ENCODE measurements at places on chromosomes 1 and 21. TPM values are rescaled to one million over a fixed set of nuclear protein-coding genes. Genes with fewer than 3 reads are reported as not detected.

- H3K4me3 ChIP-seq: no peak overlapping the region
- H3K4me1 ChIP-seq: no peaks in the 10 kb centered on the region
- H3K27ac ChIP-seq: no peak overlapping the region
- DNase-seq: no peak
Observed at GRCh38 chr1:205661429-205662134, 18.7 kb downstream of the SLC45A3 start.

GRCh38 chr1:109383087-109383779, 14.5 kb downstream of the SORT1 start:
- H3K4me1 ChIP-seq: peaks cover 90% of the 10 kb centered on the region
- no peak overlapping the region for H3K4me3 ChIP-seq
- no peaks in the 10 kb centered on the region for H3K27me3 ChIP-seq
- DNase-seq: no peak
- peak overlapping the region; percentile 93 for H3K27ac ChIP-seq

DNA sequence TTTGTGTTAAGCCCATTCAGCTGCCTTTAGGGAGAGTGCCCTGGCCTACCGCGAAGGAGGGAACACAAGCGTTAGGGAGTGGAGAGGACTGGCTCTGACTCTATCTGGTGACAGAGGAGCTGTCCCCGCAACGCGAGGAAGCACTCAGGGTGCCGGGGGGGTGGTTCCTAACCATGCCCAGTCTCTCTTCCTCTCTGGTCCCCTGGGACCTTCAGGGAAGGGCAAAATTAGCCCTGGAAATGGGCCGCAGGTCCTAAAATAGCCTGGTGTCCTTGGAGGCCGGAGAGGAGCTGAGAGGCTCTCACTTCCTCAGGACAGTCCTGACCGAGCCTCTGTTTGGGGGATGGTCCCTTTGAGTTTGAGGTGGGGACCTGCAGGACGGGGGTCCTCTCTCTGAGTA, 5.8 kb downstream of the SLC45A1 start:
- peaks cover 10% of the 10 kb centered on the region for H3K4me1 ChIP-seq
- H3K36me3 ChIP-seq: no peaks in the 10 kb centered on the region
- H3K4me3 ChIP-seq: no peak overlapping the region

DNA sequence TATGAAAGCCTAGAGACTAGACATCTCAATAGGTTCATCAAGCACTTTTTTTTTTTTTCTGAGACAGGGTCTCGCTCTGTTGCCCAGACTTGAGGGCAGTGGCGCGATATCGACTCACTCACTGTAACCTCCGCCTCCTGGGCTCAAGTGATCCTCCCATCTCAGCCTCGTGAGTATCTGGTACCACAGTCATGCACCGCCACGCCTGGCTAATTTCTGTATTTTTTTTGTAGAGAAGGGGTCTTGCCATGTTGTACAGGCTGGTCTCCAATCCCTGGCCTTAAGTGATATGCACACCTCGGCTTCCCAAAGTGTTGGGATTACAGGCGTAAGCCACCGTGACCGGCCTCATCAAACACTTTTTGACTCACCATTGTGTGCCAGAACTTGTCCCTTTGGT, 613 bp upstream of the GPATCH4 start:
- H3K27me3 ChIP-seq: no peaks in the 10 kb centered on the region
- peak overlapping the region; percentile 77 for H3K27ac ChIP-seq
- H3K4me1 ChIP-seq: peaks cover 15% of the 10 kb centered on the region
- H3K36me3 ChIP-seq: no peaks in the 10 kb centered on the region

TP53BP2 gene
- total RNA-seq: 22.2 TPM

- DNase-seq: no peak
- no peaks in the 10 kb centered on the region for H3K36me3 ChIP-seq
- H3K27ac ChIP-seq: no peak overlapping the region
- no peak overlapping the region for H3K4me3 ChIP-seq
- H3K27me3 ChIP-seq: peaks cover 2% of the 10 kb centered on the region
- H3K4me1 ChIP-seq: no peaks in the 10 kb centered on the region
Observed at GRCh38 chr1:206951318-206952100, 5.2 kb upstream of the PIGR start.

- no peaks in the 10 kb centered on the region for H3K27me3 ChIP-seq
- DNase-seq: no peak
- H3K4me3 ChIP-seq: no peak overlapping the region
Observed at GRCh38 chr1:244655186-244655585, 2.3 kb downstream of the DESI2 start.

GRCh38 chr1:82819234-82819633, 1018.5 kb downstream of the ADGRL2 start:
- no peaks in the 10 kb centered on the region for H3K36me3 ChIP-seq
- no peak overlapping the region for H3K4me3 ChIP-seq
- no peak for DNase-seq
- no peak overlapping the region for H3K27ac ChIP-seq
- no peaks in the 10 kb centered on the region for H3K27me3 ChIP-seq
- no peaks in the 10 kb centered on the region for H3K4me1 ChIP-seq

DNA sequence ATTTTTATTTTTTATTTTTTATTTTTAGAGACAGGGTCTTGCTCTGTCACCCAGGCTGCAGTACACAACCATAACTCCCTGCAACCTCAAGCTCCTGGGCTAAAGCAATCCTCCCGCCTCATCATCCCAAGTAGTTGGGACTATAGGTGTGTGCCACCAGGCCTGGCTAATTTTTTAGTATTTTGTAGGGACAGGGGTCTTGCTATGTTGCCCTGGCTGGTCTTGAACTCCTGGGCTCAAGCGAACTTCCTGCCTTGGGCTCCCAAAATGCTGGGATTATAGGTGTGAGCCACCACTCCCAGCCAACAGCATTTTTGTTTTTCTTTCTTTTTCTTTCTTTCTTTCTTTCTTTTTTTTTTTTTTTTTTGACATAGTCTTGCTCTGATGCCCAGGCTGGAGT, 14.1 kb downstream of the PLEKHM2 start:
- no peaks in the 10 kb centered on the region for H3K27me3 ChIP-seq
- DNase-seq: no peak
- H3K36me3 ChIP-seq: no peaks in the 10 kb centered on the region
- no peak overlapping the region for H3K4me3 ChIP-seq

SRSF11 gene
- total RNA-seq: 60.5 TPM
